ENCODE measurements at places on chromosomes 16 and 17.
A peak's percentile ranks its signal among the peaks of the same experiment; 100 is the strongest.

DNA sequence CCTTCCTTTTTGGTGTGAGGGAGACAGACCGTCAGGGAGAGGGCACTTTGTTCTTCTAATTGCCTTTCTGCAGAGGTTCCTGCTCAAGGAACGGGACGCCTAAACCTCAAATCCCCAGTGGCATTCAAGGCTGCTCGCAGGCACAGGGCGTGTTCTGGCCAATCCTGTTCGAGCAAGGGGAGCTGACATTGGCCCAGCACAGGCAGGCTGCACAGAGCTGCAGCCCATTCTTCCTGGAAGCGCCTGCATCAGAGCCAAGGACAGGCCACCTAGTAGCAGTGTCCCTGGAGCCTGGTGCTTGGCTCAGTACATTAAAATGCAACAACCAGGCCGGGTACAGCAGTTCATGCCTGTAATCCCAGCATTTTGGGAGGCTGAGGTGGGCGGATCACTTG is 72.2 kb upstream of the CREBBP start:
- no peak for DNase-seq

DNA sequence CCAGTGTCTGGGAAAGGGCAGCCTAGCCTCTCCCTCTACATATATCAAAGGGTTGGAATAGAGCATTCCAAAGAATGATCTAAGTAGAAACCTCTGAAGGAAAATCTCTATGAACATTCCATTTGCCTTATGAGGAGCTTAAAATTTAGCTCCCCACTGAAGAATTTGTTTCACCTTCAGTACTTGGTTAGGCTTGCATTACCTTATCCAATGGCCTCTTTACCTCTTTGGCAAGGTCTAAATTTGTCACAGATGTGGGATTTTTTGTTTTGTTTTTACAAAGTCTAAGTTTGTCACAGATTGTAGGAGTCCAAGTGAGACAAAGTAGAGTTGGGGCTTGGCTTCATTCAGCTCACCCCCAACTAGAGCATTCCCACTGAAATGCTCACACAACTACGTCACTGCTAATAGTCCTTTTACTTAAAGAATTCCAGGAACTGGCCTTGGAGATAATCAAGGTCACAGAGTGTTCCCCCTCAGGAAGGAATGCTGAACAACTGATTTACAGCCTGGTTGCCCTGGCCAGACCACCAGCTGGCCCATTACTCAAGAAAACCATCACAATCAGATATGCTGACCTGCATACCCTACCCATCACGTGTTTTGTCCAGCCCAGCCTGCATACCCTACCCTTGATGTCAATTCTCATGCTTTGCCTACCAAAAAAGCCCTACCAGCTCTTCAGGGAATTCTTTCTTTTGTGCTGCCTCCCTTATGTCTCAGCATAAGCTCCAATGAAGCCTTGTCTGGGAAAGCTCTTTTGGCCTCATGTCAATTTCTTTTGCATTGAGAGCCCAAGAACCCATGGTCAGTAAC is 26.5 kb upstream of the PPM1D start:
- no peak for DNase-seq

- no peak for DNase-seq
These were observed 100.4 kb upstream of the GSE1 start for GRCh38 chr16:85512808-85513115.

DNA sequence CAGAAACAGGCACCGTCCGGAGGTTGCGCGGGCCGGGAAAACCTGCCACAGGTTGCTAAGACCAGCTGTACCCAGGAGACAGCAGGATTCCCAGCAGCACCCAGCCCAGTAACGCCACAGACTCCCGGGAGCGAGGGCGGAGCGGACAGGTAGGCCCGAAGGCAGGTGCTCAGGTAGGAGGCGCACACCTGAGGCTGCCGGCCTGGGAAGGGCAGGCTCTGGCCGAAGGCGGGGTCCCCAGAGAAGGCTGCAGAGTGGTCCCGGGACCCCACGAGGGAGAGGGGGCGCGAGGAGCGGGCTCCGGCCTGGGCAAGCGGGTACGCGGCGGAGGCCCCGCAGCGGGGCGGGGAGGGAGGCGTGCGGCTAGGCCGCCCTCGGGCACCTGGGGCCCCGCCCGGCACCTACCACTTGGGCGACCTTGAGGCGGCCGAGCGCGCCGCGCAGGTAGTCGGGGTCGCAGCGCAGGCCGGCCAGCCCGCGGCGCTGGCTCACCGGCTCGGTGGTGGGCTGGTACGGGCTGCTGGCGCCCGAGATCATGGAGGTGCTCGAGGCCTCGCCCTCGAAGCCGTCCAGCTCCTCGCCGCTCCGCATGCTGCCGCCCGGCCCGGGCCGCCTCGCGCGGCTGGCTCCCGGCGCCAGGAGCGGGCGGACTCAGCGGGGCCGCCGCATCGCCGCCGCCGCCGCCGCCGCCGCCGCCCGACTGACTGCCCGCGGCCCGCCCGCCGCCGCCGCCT is 441 bp downstream of the CMTM4 start:
- DNase-seq, result no peak

- DNase-seq, result no peak
These were observed 25.0 kb downstream of the NXN start for GRCh38 chr17:954431-955164.

DNA sequence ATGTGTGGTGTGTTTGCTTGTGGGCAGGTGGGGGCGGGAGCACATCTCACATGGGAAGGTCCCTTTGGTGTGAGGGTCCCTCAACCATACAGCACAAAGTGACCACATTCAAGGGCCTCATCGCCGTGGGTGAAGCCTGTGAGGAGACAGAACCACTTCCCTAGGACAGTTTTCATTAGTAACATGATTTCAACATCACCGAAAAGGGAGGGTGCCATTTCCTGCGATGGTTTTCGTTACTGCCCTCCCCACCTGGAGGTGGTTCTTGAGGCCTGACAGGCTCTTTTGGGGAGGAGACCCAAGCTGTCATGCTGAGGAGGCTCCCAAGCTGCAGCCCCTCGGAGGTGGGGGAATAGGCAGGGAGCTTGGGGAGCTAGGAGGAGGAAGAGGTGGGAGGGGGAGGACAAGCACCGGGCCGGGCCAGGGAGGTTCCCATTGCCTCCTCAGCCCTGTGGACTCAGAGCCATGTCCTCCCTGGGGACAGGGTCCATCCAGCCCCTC is 9.5 kb downstream of the CD300LB start:
- no peak for DNase-seq

GRCh38 chr17:19720631-19721426 is 4.4 kb upstream of the SLC47A2 start:
- no peak for DNase-seq

DNA sequence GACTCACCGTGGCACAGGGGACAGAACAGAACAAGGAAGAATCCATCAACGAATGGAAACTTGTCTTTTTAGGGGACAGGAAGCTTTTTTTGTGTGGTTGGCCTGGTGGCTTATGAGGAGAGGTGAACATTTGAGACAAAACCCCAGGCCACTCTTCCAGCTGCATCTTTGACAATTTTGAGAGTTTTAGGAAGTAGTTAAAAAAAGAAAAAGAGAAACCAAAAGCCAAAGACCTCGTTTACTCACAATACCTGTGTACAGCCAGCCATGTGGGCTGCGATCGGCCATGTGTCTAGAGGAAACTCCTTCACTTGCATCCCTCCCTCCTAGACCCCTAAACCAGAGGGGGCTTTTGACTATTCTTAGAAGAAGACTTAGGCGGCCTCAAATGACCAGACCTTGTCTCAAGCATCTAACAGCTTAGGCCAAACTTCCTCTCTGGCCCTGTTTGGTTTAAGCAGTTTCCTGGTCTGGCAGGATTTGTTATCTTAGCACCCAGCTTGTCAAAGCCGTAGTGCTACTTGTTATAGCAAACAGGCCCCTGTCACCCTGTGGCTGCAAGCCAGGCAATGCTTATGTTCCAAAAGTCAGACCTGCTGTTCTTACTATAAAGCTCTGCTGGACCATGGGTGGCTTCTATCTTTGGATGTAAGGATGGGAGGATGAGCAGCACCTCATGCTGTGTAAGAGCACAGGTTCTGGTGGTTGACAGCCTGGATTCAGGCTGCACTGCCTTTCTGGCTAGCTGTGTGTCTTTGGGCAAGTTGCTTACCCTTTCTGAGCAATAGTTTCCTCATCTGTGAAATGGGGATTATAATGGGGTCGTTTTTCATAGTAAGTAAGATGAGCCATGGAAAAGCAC is 17.7 kb downstream of the KSR1 start:
- no peak for DNase-seq

DNA sequence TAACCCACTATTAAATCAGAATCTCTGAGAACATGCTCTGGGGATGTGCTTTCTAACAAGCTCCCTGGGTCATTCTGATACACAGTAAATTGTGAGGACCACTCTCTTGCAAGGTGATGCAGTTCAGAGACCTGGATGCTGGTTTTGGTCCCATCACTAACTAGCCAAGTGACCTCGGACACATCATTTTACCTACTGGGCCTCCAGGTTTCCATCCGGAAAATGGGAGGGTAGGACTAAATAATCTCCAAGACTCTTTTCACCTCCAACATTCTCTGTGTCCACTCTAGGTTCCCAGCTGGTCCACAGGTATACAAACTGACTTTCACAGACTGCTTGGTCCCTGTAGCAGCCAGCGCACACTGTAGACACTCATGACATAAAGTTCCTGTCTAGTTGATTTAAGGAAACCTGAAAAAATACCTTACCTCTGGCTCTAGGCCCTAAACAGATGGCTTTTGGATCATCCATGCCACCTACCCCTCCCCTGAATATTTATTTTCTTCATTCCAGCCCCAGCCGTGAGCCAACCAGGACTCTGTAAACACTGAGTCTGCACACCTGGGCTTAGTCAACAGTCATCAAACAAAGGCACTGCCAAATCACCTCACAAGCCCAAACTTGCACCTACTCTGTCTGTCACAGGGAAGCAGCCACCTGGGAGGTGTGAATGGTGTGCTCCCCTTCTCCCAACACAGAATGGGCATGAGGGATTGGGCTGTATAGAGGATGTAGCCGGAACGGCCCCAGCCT is 51.3 kb upstream of the MRPS23 start:
- no peak for DNase-seq

DNA sequence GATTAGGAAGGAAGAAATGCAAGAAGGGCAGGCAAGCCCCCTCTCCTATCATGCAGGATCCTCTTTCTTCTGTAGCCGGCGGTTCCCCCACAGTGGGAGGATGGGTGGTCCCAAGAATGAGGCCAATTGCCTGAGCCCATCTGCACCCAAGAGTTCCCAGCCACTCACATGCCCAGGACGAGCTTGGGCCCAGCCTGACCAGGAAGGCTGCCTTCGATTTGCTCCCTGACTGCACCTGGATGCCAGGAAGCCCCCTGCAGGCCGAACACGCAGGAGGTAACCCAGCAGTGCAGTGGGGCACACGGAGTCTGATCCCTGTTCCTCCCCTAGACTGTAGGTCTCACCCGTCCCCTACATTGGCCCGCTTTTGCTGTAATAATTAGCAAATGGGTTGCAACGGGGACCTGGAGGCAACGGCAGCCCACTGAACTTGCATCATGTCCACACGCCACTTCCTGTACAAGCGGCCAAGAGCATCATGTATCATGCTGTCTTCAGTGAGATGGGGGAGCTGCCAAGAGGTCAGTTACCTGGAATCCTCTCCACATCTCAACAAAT is 67.5 kb downstream of the AMFR start:
- peak; percentile 19 for DNase-seq

DNA sequence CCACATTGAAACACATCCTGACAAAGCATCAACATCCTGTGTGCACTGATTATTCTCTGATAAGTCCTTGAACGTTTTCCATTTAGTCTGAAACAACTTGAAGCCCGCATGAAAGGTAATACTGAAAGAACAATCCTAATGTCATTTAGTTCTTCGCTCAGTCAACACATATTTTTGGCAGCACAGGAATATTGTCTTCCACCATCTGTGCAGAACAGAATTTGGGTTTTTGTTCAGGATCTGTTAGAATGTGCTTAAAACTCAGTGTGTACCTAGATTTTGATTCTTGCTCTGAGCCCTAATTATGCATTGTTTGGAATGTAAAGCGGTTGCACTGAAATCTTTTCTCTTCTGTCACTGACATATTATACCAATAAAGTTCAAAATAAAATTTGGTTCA is 1036.6 kb downstream of the CDH11 start:
- DNase-seq, result peak; percentile 3

DNA sequence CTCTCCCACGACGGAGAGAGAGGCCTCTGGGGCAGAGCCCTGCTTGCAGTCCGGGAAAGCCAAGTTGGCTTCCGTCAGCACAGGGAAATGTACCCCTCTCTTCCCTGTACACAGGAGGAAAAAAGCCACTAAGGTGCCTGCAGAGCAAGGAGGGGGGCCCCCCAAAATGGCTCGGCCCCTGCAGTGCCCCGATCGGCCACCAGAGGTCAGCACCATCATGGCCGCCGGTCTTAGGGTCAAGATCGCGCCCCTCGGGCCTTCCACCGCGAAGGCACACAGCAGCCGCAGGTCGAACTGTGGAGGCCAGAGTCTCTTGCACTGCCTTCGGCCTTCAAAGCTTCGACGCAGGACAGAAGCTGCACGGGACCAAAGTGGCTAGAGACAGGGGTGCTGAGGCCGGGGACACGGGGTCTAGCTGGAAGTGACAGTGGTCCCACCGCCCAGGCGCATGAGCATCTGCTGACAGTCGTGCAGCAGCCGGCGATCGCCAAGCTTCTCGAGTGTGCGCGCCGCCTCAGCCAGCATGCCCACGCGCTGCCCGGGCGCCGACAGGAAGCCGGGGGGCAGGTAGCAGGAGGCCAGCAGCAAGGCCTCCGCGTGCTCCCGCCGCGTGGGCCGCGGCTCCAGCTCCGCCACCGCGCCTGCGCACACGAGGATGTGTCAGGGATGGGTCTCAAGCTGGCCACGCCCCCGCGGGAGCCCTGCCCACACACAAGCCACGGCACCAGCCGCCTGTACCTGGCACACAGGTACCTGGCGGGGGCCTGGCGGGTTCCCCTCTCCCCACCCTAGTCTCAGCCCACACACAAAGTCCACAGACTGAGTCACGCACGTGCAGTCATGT is 24.4 kb downstream of the SREBF1 start:
- no peak for DNase-seq

- no peak for DNase-seq
These were observed 492.5 kb upstream of the SOX9 start for GRCh38 chr17:71628306-71628705.

- no peak for DNase-seq
These were observed 33.9 kb downstream of the NGFR start for GRCh38 chr17:49528966-49529365.
